Stimulated activated CD8-positive, alpha-beta memory T cell treated with anti-CD3 and anti-CD28 coated beads, Interleukin-15, amount 100 ng/mL, for 48 hours (primary cell): ENCODE measurements at places on chromosomes 7 and 10.

- DNase-seq, result no peak
Observed at GRCh38 chr7:154776350-154776749, 226.6 kb downstream of the PAXIP1 start.

DNA sequence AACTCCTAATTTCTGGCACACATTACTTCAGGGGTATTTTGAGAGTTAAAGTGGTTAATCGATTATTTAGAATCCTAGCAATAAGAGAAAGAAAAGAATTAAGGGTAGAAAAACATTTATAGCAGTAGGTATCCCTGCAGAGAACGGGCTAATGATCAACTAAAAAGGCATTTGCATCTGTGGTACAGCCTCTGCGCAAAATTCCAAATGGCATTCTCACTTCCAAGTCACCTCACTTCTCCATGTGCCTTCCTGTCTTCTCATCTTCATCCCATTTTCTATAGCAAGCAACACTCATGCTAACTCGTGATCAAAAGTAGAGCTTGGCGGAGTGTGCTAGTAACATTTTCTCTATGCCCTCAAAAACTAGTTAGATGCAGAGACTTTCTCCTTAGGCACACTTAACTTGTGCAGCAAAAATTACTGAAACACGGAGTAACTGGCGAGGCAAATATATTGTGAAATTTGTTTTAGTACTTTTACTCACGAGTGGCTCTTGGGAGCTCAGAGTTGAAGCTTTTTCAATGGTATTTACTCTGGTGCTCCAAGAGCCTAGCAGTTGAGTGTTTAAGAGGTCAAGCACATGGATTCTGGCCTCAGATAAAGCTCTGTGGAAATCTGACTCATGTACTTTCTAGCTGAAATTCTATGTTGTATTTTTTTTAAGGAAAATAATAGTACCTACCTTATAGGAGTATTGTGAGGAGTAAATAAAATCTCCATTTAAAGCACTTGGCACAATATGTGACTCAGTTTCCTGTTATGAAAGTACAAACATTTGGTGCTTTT lies 65.1 kb downstream of the MET start:
- no peak for DNase-seq

DNA sequence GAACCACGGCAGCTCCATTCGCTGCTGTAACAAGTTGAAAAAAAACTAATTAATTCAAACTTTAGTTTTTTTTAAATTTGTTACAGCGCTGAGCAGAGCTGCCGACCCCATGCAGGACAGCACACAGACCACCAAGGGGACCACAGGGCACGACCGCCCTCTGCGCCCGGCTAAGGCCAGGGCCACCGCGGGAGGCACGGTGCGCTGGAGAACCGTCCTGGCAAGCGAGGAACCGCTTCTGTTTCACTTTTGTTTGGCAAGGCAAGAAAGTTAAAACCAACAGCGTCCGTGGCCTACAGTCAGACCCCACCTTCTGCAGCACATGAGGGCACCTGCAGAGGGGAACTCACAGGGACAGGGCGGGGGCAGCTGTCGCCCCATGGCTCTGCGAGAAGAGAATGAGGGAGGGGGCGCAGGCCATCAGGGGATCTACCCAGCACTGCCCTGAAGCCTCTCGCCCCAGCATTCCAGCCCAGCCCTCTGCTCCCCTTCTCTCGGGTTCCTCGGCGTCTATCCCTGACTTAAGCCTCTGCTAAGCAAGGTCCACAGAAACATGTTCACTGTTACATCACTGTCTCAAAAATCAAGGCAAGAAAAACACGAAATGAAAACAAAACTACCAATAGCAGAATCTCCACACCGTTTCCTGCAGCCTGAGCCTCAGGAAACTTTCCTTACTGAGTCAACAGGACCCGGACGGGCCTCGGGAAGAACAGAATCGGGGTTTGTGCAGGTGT lies 204.4 kb downstream of the DIP2C start:
- no peak for DNase-seq

DNA sequence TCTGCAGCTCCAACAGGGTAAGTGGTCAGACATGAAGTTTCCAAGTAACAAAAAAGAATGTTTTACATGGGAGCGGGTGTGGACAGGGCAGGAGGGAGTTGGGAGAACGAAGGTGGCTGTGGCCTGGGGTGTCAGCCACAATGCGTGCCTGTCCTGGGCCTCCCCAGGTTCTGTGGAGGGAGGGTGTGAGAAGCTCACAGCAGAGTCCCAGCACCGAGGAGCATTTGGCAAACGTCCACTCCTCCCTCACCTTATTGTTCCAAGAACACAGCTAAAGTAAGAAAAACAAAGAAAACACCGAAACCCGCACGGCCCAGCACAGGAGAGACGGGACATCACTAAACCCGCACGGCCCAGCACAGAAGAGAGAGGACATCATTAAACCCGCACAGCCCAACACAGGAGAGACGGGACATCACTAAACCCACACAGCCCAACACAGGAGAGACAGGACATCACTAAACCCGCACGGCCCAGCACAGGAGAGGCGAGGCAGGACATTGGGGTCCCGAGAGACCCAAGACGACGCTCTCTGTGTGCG lies 226.4 kb downstream of the MAD1L1 start:
- DNase-seq, result no peak

- no peak for DNase-seq
Observed at GRCh38 chr10:120917521-120918250, 66.5 kb downstream of the WDR11 start.

DNA sequence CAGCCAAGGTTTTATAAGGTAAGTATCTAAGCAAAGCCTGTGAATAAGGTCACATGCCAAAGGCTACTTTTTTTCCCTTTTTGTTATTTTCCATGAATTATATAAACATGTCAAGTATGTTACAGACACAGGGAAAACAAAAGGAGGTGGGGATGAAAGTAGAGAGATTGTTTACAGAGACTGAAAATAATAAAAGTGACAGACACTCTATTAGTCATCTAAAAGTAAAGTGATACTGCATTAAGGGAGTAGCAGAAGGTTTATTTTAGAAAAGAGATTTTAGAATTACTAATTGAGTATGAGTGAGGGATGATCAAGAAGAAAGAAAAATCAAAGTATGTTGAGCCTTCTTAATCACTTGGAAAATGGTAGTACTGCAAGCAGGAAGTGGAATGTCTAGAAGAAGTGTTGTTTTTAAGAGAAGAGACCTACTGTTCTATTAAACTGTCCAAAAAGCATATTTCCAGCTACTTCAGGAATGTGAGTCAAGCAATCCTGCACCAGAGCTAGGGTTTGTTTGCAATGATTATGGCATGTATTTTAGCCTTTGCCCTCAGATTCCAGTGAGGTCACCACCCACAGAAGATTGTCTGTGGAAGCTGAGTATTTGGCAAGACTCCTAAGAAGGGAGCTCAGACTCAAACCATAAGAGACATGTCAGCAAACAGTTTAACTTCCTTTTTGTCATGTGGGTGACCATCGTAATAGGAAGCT lies 177.9 kb upstream of the PLXDC2 start:
- no peak for DNase-seq
